ENCODE measurements at places on chromosomes 2 and 18.
A peak's percentile ranks its signal among the peaks of the same experiment; 100 is the strongest.

- no peaks in the 10 kb centered on the region for H3K36me3 ChIP-seq
- peak overlapping the region; percentile 75 for H3K27ac ChIP-seq
- no peaks in the 10 kb centered on the region for H3K27me3 ChIP-seq
- H3K4me3 ChIP-seq, result no peak overlapping the region
- DNase-seq, result peak; percentile 81
Measured at GRCh38 chr2:11753886-11754699, 7.7 kb downstream of the LPIN1 start.

DNA sequence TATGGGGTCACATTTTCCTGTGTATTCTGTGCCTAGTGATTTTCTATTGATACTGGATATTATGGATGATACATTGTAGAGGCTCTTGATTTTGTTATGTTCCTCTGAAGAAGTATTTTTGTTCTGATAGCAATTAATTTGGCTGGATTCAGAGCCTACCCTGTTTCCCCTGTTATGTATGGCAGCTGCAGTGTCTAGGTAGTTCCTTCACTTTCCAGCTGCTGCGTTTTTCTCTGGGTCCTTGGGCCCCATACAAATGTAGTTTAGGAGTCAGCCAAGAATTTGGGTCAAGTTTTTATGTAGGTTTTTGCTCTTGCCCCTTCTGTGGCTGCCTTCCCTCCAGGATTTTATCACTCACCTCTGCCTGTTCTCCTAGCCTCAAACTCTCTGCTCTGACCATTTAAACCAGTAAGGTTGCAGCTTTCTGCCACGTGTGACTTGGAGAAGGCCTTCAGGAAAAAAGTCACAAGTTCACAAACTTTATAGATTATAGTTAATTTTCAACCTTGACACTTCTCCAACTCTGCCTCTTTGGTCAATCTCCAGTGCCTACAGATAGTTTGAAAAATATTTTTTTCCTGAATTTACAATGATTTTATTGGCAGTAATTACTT lies 47.0 kb downstream of the APLF start:
- no peak overlapping the region for H3K4me3 ChIP-seq
- H3K27me3 ChIP-seq, result no peaks in the 10 kb centered on the region
- no peaks in the 10 kb centered on the region for H3K4me1 ChIP-seq
- H3K36me3 ChIP-seq, result no peaks in the 10 kb centered on the region
- no peak for DNase-seq

DNA sequence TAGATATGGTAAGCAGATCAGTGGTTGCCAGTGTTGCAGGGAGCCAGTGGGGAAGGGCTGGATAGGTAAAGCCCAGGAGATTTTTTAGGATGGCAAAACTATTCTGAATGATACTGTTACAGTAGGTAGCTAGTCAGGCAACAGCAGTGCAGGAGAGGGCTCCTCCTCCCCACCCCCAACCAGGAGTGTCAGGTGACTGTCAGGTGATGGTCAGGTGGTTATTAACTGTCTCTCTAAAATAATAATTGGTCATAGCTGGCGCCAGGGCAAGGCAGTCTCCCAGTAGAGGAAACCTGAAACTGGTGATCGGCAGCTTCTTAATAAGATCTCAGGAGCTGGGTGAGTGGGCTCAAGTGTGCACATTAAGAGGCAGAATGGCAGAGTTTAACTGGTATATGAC lies 201.6 kb upstream of the PARD3B start:
- H3K36me3 ChIP-seq, result no peaks in the 10 kb centered on the region
- no peak overlapping the region for H3K27ac ChIP-seq
- no peak for DNase-seq
- no peaks in the 10 kb centered on the region for H3K4me1 ChIP-seq

- no peak overlapping the region for H3K4me3 ChIP-seq
- H3K27ac ChIP-seq, result no peak overlapping the region
- H3K4me1 ChIP-seq, result no peaks in the 10 kb centered on the region
- H3K36me3 ChIP-seq, result no peaks in the 10 kb centered on the region
Measured at GRCh38 chr18:27838225-27838624, 338.7 kb downstream of the CDH2 start.

GRCh38 chr2:231334179-231334930 lies 61.2 kb upstream of the B3GNT7 start:
- no peaks in the 10 kb centered on the region for H3K36me3 ChIP-seq
- H3K4me3 ChIP-seq, result no peak overlapping the region
- peaks cover 2% of the 10 kb centered on the region for H3K4me1 ChIP-seq
- H3K27me3 ChIP-seq, result no peaks in the 10 kb centered on the region
- no peak for DNase-seq

DNA sequence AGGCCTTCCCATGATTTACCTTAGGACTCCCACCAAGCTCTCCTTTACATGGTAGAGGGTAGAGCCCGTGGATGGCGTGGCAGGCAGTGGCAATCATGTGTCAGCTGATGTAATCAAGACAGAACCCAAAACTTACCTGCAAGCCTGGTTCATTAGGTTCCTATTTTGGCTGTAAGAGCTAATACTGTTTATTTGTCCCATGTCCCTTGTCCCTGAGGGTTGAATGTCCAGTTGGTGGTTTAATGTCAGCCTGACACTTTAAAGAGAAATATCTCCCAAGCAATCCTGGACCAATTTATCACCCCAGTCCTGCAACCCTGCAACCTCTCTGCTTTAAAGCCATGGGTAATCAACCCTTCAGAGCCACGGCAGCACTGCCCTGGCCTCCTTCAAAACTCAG lies 6.0 kb upstream of the FABP1 start:
- no peak overlapping the region for H3K27ac ChIP-seq
- H3K4me3 ChIP-seq, result no peak overlapping the region
- no peaks in the 10 kb centered on the region for H3K4me1 ChIP-seq
- no peaks in the 10 kb centered on the region for H3K27me3 ChIP-seq
- H3K36me3 ChIP-seq, result no peaks in the 10 kb centered on the region

- no peak for DNase-seq
- H3K4me1 ChIP-seq, result no peaks in the 10 kb centered on the region
- H3K27ac ChIP-seq, result no peak overlapping the region
- H3K4me3 ChIP-seq, result no peak overlapping the region
- H3K27me3 ChIP-seq, result no peaks in the 10 kb centered on the region
Measured at GRCh38 chr18:56306797-56307196, 331.6 kb downstream of the TXNL1 start.

All from mesendoderm (in vitro differentiated cells).